Anterior cingulate cortex (tissue), 58 donors: ENCODE measurements at places on chromosomes 5 and 9.

DNA sequence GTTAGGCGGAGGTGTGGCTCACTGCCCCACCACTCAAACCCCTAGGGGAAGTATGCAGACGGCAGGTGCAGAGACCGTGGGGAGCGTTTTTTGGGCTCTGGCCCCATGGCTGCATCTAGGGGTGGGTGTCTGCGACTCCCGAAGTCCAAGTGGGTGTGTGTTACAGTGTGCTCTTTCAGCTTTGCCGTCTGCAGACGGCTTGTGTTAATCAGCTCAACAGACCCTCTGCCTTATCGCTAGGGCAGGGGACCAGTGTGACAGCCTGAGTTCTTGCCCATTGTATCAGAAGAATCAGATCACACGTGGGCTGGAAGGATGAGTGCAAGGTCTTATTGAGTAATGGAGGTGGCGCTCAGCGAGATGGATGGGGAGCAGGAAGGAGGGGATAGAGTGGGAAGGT is 162.8 kb downstream of the ENC1 start:
- DNase-seq: no peak

DNA sequence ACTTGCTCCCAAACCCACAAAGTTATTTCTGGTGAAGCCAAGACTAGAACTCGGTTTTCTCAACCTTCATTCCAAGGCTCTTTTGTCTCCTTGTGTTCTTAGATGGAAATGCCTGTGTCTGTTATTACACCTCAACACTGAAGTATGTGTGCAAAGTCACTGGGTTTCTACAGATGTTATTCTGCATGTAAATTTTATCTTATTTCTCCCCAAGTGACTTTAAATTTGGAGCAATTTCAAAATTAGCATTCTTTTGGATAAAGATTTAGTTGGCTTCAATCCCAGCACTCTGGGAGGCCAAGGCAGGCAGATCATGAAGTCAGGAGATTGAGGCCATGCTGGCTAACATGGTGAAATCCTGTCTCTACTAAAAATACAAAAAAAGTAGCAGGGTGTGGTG is 104.4 kb upstream of the GNA14 start:
- no peak for DNase-seq

- no peak for DNase-seq
Observed at GRCh38 chr5:1498623-1499416, 24.9 kb downstream of the LPCAT1 start.

DNA sequence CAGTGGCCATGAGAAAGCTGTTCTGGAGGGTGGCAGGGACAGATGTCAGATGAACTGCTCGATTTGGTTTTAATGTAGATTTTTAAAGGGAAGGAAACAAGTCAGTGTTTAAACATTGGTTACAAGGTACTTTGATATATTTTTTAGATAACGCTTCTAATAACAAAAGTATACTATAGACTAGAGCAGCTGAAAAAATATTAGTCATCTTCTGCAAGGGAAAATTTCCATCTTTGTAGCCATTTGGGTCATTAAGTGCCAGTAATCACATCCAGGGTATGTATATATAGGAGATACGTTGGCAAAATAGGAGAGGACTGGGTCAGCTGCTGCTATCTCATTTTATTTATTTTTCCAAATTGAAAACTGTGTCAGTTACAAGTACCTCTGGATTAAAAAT is 69.0 kb downstream of the SV2C start:
- no peak for DNase-seq

- no peak for DNase-seq
Observed at GRCh38 chr5:87169300-87169991, 98.2 kb upstream of the RASA1 start.

- no peak for DNase-seq
Observed at GRCh38 chr5:159409801-159410200, 79.5 kb upstream of the IL12B start.

- no peak for DNase-seq
Observed at GRCh38 chr5:96432216-96433065, 607 bp downstream of the PCSK1 start.

DNA sequence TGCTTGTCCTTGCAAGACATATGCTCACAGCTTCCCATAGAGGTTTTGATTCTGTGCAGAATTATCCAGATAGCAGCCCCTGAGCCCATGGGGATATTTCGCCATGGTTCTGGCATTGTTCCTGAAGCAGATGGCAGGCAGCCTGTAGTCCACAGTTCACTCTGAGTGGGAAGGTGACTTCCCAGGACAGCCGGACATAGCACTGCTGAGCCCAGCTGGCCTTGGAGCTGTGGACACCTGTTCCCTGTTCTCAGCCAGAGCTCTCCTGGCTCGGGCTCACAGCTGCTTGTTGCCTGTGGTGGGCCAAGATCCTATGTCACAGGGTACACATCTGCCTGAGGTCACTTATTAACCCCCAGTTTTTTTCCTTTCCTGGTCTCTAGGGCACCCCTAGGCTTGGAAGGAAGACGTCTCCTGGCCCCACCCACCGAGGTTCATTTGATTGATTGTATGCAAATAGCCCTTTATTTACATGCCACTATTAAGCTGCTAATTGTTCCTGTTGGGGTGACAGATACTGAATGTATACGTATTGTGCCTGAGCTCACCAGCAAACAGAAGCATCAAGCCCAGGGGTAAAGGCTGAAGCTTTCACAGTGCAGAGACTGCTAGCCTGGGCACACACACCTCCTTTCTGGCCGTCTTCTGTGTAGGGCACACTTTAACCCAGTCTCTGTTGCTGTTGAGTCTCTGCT is 96.6 kb upstream of the DMRT1 start:
- DNase-seq: no peak

- DNase-seq: no peak
Observed at GRCh38 chr5:79898611-79899010, 92.5 kb downstream of the MTX3 start.

GRCh38 chr9:117000834-117001233 is 313.7 kb downstream of the TRIM32 start:
- no peak for DNase-seq

GRCh38 chr5:125713109-125713805 is 710.0 kb upstream of the GRAMD2B start:
- DNase-seq: no peak

DNA sequence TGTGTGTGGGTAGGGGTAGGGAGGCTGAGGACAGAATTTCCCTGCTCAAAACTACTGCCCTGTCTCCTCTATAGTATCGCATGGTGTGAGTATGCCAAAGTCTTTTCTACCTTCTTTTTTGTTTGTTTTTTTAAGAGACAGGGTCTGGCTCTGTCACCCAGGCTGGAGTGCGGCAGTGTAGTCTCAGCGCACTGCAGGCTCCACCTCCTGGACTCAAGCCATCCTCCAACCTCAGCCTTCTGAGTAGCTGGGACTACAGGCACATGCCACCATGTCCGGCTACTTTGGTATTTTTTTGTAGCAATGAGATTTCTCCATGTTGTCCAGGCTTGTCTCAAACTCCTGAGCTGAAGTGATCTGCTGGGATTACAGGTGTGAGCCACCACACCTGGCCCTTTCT is 2.5 kb downstream of the SRP19 start:
- no peak for DNase-seq

- no peak for DNase-seq
Observed at GRCh38 chr9:70933321-70933720, 188.1 kb downstream of the TRPM3 start.

GRCh38 chr5:158769696-158770095 is 330.0 kb downstream of the EBF1 start:
- no peak for DNase-seq

DNA sequence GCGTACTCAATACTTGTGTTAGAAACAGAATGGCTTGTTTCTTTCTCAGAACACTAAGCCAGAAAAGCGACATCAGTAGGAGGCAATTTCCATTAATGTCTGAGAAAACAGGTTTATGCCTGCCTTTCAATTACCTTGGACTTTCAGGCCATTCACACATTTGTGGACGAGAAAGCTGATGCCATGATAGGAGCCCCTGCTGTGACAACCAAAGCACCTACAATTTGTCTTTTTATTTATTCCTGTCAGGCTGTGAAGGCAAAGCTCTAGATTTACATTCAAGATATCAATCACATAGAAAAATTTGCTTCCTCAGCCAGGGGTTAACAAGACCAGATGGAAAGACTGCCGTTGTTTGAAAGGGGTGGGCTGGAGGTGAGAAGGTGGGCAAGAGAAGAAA is 76.2 kb downstream of the C7 start:
- no peak for DNase-seq

- no peak for DNase-seq
Observed at GRCh38 chr9:132341177-132341840, 13.5 kb downstream of the SETX start.

- DNase-seq: no peak
Observed at GRCh38 chr5:58094031-58094430, 365.9 kb downstream of the PLK2 start.

DNA sequence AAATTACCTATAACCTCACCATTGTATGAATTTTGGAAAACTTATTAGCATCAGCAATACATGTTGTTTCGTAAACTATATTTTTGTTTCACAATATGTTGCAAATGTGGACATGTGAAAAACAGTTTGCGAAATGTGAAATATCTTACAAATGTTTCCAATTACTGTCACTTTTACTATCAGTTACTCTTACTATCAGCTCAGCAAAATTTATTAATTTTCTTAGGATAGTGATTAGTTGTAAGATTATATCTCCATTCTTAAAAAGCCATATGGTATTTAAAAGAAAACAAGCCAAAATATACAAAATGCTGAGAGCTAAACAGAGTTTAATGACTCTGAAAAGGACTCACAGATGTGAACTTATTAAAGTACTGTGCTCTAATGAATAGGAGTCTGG is 111.9 kb upstream of the LPAR1 start:
- DNase-seq: no peak

DNA sequence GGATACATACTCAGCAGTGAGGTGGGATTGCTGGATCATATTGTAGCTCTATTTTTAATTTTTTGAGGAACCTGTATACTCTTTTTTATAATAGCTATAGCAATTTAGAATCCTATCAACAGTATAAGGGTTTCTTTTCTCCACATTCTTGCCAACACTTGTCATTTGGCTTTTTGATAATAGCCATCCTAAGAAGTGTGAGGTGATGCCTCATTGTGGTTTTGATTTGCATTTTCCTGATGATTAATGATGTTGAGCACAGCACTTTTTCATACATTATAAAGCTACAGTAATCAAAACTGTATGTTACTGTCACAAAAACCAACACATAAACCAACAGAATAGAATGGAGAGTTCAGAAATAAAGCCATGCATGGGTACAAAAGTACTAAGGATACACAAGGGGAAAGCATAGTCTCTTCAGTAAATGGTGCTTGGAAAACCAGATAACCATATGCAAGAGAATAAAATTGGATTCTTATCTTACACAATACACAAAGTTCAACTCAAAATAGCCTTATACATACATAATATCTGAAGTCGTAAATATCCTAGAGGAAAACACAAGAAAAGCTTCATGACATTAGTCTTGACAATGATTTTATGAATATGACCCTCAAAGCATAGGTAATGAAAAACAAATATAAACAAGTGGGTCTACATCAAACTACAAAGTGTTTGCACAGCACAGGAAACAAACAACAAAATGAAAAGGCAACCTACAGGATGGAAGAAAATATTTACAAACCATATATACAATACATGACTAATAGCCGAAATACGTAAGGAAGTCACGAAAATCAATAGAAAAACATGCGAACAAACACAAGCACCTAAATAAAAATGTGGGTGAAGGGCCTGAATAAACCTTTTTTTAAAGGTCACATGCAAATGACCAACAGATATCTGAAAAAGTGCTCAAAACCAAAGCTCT is 287.8 kb upstream of the DAB2 start:
- no peak for DNase-seq

- DNase-seq: no peak
Observed at GRCh38 chr5:147920420-147921030, 14.2 kb upstream of the C5orf46 start.

- DNase-seq: no peak
Observed at GRCh38 chr9:28720746-28721145, 1147.5 kb upstream of the C9orf72 start.
